SK-N-SH treated with all-trans-retinoic acid at 6 μM for 48 hours (cell line): ENCODE measurements at places on chromosomes 4 and X.

- ATAC-seq, result no peak
Measured at GRCh38 chr4:40956721-40957255, 207.0 kb downstream of the NSUN7 start.

DNA sequence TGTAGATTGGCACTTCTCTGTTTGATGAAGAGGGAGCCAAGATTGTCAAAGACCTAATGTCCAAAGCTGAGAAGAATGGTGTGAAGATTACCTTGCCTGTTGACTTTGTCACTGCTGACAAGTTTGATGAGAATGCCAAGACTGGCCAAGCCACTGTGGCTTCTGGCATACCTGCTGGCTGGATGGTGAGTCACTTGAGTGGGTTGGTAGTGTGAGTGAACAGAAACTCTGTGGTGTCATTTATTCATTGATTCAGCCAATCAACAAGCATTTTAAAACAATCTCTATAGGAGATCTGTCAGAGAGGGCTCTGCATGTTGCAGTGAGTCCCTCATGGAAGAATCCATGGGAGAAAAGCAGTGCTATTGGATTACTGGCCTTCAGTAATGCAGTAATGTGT is 16.3 kb downstream of the TAF9B start:
- no peak; the same call in 2 of the 3 replicates for ATAC-seq

DNA sequence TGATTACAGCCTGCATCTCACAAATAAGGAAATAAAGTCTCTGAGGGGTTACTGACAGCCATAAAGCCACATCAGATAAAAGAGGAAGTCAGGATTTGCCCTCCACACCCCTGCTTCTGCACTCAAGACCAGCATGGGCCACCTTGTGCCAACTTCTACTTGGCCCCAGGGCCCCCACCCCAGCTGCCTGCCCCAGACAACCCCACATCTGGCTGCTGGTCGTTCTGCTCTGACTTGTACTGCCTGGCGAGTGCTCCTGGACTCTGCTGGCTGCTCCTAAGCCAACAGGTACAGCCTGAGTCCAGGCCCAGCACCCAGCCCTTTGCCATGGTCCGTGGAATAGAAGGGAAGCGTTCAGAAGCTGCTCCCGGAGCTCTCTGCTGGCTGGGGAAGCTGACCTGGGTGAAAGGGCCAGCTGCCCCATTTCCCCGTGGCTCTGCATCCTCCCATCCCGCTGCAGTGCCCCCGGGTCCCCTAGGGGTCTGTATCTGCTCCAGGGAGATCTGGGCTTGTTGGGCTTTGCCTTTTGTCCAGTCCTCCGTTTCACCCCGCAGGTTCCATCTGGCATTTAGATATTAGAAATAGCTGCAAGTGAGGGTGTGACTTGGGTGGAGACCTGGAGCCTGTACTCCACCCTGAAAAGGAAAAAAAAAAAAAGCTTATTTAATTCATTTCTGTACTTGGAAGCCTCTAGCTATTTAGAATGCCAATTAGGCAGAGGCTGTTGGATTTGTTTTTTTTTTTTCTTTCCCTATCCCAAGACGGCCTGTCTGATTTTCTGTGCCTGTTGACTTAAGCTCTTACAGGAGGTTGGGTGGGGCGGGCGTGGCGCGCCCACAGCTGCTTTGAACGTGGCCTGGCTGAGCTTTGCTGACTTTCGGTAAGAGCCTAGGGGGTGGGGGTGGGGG is 194.7 kb downstream of the PTTG2 start:
- ATAC-seq, result no peak

DNA sequence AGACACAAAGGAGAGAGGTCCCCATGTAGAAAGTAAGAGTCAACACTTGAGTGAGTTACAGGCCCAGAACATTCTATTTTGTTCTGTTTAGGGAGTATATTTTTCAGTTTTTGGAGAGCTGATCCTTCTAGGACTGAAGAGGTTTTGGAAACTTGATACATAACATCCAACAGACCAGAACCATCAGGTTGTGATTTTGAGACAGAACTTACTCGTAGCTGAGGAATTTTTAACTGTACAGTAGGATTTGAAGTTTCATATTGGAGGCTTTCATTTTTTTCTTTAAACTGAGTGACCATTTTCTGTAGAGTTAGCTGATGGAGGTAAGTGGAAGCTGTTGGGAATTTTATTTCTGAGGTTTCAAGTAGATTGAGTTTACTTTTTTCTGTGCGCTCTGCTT is 73.3 kb downstream of the NCAPG start:
- ATAC-seq, result peak; percentile 66

DNA sequence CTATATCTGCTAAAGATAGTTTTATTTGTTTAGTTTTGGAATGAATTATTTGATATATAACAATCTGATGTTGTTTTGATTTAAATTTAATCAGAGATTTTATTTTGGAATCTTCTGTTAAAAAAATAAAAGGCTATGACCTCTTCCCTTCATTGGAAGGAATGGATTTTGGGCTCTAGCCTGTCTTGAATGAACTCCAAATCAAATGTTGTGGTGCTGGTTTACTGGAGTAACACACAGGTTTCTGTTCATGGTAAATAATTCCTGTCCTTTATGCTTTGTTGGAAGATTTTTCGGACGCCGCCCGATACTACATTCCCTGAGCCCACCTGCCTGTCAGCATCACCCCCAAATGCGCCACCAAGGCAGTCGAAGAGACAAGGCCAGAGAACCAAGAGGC is 291.1 kb downstream of the ARHGAP10 start:
- no peak for ATAC-seq

- no peak for ATAC-seq
Measured at GRCh38 chrX:8273451-8273895, 102.4 kb upstream of the VCX2 start.

- ATAC-seq, result no peak
Measured at GRCh38 chrX:49251325-49251724, 13.2 kb downstream of the FOXP3 start.

DNA sequence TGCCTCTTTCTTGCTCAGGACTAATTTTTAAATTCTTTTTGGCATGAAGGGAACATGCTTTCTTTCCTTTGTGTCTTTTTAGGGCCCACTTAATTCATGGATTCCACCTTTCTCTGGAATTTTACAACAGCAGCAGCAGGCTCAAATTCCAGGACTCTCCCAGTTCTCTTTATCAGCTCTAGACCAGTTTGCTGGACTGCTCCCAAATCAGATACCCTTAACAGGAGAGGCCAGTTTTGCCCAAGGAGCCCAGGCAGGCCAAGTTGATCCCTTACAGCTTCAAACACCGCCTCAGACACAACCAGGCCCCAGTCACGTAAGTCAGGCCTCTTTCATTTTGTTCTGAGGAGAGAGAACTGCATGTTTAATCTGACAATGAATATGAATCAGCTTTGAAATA is 2.3 kb downstream of the ODAM start:
- ATAC-seq, result no peak

DNA sequence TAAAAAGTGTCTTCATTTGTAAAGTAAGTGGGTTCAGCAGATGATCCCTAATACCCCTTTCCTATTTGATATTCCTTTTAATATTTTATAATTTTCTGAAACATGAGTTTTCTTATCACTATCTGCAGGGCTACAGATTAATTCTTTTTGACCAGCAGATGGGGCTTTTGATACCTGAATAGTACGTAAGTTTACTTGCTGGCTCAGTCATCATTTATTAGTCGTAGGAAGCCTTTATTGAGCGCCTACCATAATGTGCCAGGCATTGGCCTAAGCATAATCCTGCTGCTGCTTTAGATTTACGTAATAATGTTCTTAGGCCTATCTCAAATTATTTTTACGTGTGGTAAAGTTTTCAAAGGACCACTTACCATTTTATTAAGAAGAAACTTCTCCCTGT is 33.1 kb downstream of the OSTC start:
- peak; percentile 81 for ATAC-seq

DNA sequence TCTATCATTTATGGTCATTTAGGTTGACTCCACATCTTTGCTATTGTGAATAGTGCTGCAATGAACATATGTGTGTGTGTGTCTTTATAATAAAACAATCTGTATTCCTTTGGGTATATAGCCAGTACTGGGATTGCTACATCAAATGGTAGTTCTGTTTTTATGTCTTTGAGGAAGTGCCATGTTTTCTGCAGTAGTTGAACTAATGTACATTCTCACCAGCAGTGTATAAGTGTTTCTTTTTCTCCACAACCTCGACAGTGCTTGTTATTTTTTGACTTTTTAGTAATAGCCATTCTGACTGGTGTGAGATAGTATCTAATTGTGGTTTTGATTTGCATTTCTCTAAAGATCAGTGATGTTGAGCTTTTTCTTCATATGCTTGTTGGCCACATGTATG is 80.5 kb downstream of the ARHGAP6 start:
- no peak for ATAC-seq

DNA sequence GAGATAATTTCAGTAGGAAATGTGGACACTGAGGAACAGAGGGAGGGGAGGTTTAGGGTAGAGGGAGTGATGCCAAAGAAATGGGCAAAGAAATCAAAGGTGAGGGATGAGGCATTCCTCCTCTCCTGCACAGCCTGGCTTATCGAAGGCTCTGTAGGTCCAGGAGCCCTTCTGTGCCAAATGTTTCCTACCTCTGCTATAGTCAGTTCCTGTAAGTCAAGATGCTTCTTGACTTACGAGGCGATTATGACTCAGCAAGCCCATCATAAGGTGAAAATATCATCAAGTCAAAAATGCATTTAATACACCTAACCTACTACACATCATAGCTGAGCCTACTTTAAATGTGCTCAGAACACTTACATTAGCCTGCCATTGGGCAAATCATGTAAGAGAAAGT is 60.0 kb upstream of the ARHGAP24 start:
- no peak for ATAC-seq

GRCh38 chr4:65202853-65203236 is 467.4 kb downstream of the EPHA5 start:
- ATAC-seq, result no peak

DNA sequence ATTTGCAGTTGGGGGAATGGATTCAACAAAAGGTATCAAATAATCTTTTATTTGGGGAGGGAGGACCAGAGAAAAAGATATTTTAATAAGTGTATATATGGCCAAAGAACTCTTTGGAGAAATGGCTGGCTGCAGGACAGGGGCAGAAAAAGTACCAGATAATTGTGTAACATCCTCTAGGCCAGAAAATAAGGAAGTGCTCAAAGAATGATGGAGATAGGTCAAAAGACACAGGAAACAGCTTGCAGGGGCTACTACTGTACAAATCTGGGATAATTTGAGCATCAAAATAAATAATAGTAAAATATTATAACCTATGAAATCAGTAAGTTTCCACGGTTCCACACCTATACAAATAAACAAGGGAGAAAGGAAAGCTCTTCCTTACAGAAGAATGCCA is 34.8 kb downstream of the KLHL5 start:
- no peak for ATAC-seq

- ATAC-seq, result no peak
Measured at GRCh38 chr4:185771711-185772390, 40.1 kb downstream of the SORBS2 start.

- peak; percentile 99 for ATAC-seq
Measured at GRCh38 chrX:140057001-140057411, 91.7 kb upstream of the CXorf66 start.

DNA sequence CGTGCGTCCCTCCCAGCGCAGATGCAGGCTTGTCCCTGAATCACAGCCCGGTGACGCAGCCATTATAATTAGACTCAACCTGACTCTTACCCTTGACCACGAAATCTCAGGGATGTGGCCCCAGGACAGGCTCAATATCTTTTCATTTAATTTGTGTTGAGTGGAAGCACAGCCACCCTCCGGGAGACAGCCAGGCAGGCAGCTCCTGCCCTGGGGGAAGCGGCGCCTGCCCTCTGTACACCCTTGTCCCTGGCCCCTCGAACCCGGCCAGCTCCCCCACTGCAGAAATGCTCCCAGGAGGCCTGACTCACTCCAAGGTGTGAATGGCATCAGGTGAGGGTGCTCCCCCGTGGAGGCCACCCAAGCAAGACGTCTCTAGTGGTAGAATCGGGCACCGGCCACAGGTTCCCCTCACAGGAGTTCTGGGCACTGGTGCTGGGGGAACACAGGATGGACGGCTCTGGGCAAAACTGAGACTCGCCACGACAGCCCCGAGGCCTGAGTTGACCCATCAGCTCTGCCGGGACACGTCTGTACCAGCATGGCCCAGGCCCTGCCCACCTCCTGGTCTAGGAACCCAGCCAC is 2.7 kb downstream of the CPLX1 start:
- ATAC-seq, result no peak

DNA sequence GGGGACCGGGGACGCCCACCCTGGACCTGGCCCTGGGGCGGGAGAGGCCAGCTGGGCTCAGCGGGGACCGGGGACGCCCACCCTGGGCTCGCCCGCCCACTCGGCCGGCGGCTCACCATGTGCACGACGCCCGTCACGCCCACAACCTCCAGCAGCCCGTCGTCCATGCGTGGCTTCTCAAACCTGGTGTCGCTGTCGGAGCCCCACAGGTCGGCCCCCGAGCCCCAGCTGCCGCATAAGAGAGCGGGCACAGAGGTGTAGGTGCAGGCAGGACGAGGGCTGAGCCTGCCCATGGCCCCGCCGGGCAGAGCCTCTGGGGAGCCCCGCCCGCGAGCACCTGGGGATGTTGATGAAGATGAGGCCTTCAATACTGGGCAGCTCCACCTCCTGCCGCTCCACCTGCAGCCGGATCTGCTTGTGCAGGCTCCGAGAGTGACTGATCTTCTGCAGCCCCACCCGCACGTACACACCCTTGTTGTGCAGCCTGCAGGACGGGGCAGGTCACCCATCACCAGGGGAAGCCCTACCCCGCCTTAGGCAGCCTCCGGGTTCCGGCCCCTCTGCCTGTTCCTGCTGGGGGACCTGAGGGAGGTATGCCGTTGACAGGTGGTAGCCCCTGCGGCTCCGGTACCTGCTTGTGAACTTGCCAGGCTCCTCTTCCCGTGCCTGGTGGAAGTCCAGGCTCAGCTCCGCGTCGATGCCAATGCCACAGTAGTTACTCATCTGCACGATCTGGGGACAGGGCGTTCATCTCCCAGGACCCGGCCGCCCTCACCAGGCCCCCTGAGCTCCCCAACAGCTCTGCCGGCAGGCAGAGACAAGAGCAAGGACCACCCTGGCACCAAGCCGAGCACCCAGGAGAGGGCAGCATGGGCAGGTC is 11.8 kb downstream of the DGKQ start:
- no peak; the same call in 2 of the 3 replicates for ATAC-seq

DNA sequence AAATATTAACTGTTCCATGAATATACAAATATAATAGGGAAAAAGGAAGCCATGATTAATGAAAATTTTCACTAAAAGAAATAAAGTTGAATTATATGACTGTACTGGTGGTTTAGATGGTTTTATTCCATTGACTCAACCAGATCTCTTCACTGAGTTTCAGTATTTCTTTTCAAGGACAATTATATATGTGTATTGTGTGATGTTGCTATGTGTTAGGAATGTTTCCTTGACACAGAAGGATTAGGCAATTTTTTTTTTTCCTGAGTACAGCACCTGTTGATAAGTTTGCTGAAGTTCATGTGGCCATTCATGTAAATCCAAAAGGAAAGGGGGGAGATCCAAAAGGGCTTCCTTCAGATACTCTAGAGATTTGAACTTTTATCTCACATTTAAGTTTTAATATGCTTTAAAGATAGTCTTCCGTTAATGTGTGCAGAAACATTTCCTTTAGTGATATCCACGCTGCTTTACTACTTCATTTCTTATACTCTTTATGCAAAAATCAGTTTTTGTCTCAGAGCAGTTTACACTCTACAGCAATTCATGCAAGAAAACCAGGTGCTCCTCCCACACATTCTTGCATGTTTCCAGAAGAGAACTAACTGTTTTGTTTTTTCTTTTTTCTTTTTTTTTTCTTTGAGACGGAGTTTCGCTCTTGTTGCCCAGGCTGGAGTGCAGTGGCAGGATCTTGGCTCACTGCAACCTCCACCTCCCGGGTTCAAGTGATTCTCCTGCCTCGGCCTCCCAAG is 249.1 kb downstream of the RPA4 start:
- ATAC-seq, result no peak

GRCh38 chr4:79872738-79873137 is 200.3 kb downstream of the ANTXR2 start:
- no peak for ATAC-seq
